Left ventricle myocardium inferior (tissue), 1 donor: ENCODE measurements at places on chromosomes 3 and 15. TPM values are rescaled to one million over a fixed set of nuclear protein-coding genes. Genes with fewer than 3 reads are reported as not detected.

DNA sequence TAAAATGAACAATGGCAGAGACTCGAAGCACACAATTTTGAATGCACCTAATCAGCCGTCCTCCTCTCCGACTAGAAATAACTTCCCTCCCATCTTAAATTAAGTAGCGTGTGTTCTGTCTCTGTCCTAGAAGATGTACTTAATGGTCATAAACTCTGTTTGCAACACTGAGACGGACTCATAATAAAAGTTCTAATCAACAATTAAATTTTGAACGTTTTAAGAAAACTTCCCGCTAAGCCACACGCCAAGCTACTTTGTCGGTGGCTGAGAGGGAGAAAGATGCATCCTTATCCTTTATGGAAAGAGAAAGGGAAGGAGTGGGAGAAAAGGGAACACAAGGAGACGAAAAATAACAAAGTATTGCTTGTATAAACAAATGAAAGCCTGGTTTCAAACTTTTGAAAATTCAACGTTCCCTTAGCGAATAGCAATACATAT, 989 bp downstream of the GNB4 start:
- H3K27me3 ChIP-seq, result no peaks in the 10 kb centered on the region
- H3K4me1 ChIP-seq, result peaks cover 69% of the 10 kb centered on the region
- H3K4me3 ChIP-seq, result peak overlapping the region; percentile 82
- DNase-seq, result no peak
- H3K27ac ChIP-seq, result peak overlapping the region; percentile 96

DNA sequence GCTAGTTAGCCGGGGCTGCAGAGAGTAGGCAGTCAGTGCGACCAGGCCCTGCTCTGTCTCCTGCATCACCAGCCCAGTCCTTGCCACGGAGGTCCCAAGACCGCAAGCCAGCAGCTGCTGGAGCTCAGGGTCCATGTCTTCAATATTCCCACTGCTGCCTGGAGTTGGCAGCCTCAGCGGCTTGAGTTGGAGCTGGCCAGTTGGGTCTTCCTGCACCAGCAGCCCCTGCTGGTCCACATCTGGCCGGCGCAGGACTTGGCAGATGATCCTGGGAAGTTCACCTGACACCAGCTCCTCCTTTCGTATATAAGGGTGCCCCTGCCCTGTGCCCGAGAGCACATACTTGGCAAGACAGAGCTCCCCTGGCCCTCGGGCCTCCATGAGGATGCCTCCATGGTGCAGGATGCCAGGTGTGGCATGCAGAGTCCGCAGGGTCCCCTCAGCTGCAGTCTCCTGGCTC, 5.7 kb downstream of the XIRP1 start:
- peaks cover 88% of the 10 kb centered on the region for H3K4me1 ChIP-seq
- H3K27ac ChIP-seq, result peak overlapping the region; percentile 94
- peaks cover 42% of the 10 kb centered on the region for H3K36me3 ChIP-seq
- DNase-seq, result no peak
- peak overlapping the region; percentile 67 for H3K4me3 ChIP-seq

DNA sequence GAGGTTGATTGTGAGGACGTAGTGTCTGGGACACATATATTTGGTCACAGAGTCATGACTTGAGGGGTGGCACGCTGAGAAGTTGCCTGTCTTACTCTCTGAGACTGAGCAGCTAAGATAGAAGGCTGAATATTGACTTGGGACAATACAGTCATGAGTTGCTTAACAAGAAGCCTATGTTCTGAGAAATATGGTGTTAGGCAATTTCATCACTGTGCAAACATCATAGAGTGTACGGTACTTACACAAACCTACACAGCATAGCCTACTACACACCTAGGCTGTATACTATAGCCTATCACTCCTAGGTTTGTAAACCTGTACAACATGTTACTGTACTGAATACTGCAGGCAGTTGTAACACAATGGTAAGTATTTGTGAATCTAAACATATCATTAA, 30.3 kb upstream of the SPESP1 start:
- no peak overlapping the region for H3K27ac ChIP-seq
- H3K4me3 ChIP-seq, result no peak overlapping the region
- peaks cover 38% of the 10 kb centered on the region for H3K27me3 ChIP-seq
- no peaks in the 10 kb centered on the region for H3K4me1 ChIP-seq
- DNase-seq, result no peak

The PLA2G4D gene
- total RNA-seq, result not detected

The TMA7 gene
- 258 TPM for total RNA-seq

DNA sequence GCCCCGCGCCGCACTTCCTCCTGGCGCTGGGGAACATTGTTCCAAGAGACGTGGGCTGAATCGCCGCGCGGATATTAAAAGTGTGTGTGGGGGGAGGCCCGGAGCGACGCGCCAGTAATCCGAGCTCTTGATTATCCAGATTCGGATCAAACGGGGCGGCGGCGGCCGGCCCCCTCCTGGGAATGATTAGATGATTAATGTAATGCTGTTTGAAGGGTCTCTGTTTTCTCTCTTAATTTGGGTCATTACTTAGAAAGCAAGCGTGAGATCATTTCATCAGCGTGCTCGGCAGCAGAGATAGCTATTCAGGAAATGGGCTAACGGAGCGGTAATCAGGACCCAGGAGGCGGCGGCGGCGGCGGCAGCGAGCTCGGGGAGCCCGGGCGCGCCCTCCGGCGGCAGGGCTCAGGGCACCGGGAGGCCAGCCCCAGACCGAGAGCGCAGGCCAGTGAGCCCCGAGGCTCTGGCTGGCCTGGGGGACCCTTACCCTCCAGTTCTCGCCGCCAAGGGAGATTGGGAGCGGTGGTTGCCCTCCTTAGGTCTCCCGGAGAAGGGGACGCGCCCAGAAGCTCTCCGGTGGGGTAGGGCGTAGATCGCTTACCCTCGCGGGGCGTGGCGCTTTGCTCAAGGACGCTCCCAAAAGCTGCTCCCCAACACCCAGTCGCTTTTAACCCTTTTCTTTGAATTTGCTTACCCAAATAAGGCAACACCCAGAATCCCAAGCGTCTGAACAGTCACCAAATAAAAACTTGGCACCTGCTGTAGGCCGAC, 4.5 kb downstream of the FEZF2 start:
- peak overlapping the region; percentile 47 for H3K4me3 ChIP-seq
- no peak for DNase-seq
- no peak overlapping the region for H3K27ac ChIP-seq
- H3K36me3 ChIP-seq, result no peaks in the 10 kb centered on the region

The CCR8 gene
- total RNA-seq, result not detected

DNA sequence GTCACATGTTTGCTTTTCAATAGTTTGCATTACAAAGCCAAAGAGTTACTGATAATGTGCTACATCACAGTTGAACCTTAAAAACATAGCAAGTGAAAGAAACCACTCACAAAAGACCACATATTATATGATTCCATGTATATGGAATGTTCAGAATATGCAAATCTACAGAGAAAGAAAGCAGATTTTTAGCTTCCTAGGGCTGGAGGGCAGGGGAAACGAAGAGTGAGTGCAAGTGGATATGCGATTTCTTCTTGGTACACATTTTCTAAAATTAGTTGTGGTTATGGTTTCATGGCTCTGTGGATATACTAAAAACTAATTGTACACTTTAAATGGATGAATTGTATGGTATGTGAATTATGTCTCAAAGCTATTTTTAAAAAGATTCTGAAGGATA, 4.0 kb upstream of the GBE1 start:
- H3K27me3 ChIP-seq, result no peaks in the 10 kb centered on the region
- no peaks in the 10 kb centered on the region for H3K36me3 ChIP-seq
- H3K4me3 ChIP-seq, result no peak overlapping the region
- H3K4me1 ChIP-seq, result peaks cover 44% of the 10 kb centered on the region
- H3K27ac ChIP-seq, result peak overlapping the region; percentile 100
- DNase-seq, result no peak

The ZDHHC19 gene
- not detected for total RNA-seq

The RARRES1 gene
- total RNA-seq, result 8.4 TPM

DNA sequence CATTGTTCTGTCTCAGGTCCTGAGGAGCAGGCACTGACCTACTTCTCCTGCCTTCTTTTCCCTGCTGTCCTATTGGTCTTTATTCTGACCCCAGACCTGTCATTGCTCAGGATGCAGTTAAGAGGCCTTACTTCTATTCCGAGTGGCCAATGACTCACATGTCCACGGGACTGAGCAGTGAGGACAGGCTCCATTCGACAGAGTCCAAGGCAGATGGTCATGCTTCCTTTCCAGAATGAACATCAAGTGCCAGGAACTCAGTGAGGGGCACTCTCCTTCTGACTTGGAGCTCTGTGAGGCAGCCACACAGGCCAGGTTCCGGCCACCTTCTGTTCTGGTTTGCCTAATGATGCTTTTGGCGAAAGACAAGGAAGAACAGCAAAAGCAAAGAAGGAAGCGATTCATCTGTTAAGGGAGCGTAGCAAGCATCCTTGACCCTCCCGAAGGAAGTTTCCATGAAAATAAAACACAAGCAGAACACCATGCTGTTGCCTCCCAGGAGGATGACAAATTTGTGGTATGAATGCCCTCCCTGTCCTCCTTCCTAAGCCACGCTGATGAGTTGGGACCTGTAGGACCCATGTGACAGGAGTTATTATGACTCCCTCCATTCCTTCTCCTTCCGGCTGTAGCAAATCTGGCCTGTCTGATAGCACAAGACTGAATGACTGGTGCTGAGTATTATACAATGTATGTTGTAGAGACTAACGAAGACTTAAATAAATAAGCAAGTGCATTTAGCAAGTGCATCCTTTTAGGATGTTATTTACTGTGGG, 14.4 kb upstream of the TPRG1 start:
- no peaks in the 10 kb centered on the region for H3K36me3 ChIP-seq
- no peaks in the 10 kb centered on the region for H3K4me1 ChIP-seq

DNA sequence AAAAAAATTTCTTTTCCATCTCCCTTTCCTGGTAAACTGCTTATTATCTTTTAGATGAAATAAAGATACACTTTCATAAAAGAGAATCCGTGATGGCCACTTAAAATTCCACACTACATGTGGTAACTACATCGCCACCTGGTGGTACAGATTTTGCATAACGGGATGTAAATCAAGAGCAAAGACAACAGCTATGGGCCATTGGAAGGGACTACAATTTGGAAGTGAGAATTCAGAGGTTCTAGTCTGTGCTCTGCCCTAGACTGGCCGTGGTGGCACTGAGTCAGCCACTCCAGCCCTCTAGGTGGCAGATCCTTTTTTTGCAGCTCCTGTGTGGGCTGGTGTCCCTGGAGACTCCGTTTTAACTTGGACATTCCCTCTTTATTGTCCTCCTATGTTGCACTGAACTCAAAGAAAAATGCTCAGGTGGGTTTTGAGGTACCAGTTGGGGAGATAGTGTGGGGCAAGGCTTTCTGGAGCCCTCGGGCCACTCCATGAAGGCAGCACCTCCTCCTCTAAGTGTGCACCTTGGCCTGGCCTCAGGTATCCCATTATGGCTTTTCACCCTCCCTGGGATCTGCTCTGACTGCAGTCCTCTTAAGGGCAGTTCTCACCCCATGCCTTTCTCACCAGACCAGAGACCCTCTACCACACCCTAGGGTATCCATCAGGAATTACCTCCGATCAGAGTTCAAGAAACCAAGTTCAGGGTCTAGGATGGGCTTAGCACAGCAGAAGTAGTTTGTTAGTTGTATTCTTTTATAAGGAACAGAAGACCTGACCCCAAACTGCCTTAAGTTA, 54.9 kb downstream of the SPSB4 start:
- peaks cover 35% of the 10 kb centered on the region for H3K4me1 ChIP-seq
- H3K4me3 ChIP-seq, result no peak overlapping the region
- no peaks in the 10 kb centered on the region for H3K27me3 ChIP-seq

- H3K4me1 ChIP-seq, result peaks cover 95% of the 10 kb centered on the region
- peak overlapping the region; percentile 95 for H3K27ac ChIP-seq
- peak overlapping the region; percentile 14 for H3K4me3 ChIP-seq
- no peaks in the 10 kb centered on the region for H3K27me3 ChIP-seq
Measured at GRCh38 chr15:92910451-92910850, 10.3 kb downstream of the CHD2 start.

DNA sequence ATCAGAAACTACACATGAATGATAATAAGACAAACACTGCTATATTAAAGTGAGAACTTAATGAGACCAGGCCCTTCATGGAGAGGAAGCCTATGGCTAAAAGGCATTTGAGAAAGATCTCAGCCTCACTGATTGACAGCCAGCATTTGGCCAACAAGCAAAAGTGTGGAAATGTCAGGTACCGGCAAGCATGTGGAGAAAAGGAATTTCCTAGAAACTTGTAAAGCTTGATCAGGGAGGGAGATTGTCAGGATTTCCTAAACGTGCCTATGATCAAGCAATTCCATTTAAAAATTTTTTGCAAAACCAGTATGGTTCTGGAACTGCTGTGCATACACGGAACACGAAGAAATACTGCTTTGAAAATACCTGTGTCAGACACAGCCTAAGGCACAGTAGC, 220.3 kb upstream of the ATP10A start:
- no peak for DNase-seq
- no peaks in the 10 kb centered on the region for H3K36me3 ChIP-seq

GRCh38 chr3:195609229-195609628, 25.5 kb upstream of the APOD start:
- no peak overlapping the region for H3K27ac ChIP-seq
- H3K27me3 ChIP-seq, result no peaks in the 10 kb centered on the region
- no peak overlapping the region for H3K4me3 ChIP-seq
- no peak for DNase-seq
- H3K4me1 ChIP-seq, result no peaks in the 10 kb centered on the region

- H3K4me1 ChIP-seq, result peaks cover 39% of the 10 kb centered on the region
- H3K4me3 ChIP-seq, result peak overlapping the region; percentile 71
- peak; percentile 37 for DNase-seq
- peak overlapping the region; percentile 68 for H3K27ac ChIP-seq
Measured at GRCh38 chr15:74725845-74726773, 781 bp upstream of the CYP1A1 start.

The CYP8B1 gene
- total RNA-seq, result not detected

- peak overlapping the region; percentile 66 for H3K27ac ChIP-seq
- DNase-seq, result no peak
- H3K36me3 ChIP-seq, result no peaks in the 10 kb centered on the region
- H3K4me3 ChIP-seq, result peak overlapping the region; percentile 18
Measured at GRCh38 chr3:115071166-115071565, 75.9 kb downstream of the ZBTB20 start.

- no peaks in the 10 kb centered on the region for H3K36me3 ChIP-seq
- no peak for DNase-seq
- H3K4me1 ChIP-seq, result no peaks in the 10 kb centered on the region
- no peaks in the 10 kb centered on the region for H3K27me3 ChIP-seq
Measured at GRCh38 chr3:175421902-175422301, 562.8 kb downstream of the NAALADL2 start.

- H3K4me1 ChIP-seq, result no peaks in the 10 kb centered on the region
- H3K27me3 ChIP-seq, result no peaks in the 10 kb centered on the region
- H3K36me3 ChIP-seq, result no peaks in the 10 kb centered on the region
Measured at GRCh38 chr3:264394-265156, 68.0 kb downstream of the CHL1 start.

The TTLL13 gene
- total RNA-seq, result 0.19 TPM

DNA sequence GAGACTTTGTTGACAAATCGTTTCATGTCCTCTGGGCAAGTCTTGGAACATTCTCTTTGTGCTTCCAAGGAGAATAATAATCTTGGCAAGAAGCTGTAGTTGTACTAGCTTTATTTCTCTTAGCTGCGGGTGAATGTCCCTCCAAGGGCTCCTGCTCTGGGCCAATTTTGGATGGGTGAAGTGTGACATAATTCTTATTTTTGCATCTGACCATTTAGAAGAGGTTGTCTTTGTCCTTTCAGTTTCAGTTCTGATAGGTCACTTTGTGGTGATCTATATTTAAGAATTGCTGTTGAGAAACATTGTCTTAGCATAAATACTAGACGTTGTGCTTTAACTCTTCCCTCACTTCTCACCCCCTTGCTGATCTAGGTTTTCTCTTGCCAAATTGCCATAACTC, 164.8 kb upstream of the RORA start:
- DNase-seq, result no peak
- peak overlapping the region; percentile 13 for H3K4me3 ChIP-seq
- H3K4me1 ChIP-seq, result no peaks in the 10 kb centered on the region
- H3K27me3 ChIP-seq, result no peaks in the 10 kb centered on the region
- peak overlapping the region; percentile 52 for H3K27ac ChIP-seq
- no peaks in the 10 kb centered on the region for H3K36me3 ChIP-seq

The COX17 gene
- 165 TPM for total RNA-seq
